ENCODE measurements at places on chromosomes 13 and 19. TPM values are rescaled to one million over a fixed set of nuclear protein-coding genes. Genes with fewer than 3 reads are reported as not detected.

- DNase-seq: no peak
- H3K4me3 ChIP-seq: no peak overlapping the region
- peaks cover 8% of the 10 kb centered on the region for H3K4me1 ChIP-seq
- H3K27ac ChIP-seq: no peak overlapping the region
These were observed 47.7 kb downstream of the DOCK9 start for GRCh38 chr13:98930151-98930591.

DNA sequence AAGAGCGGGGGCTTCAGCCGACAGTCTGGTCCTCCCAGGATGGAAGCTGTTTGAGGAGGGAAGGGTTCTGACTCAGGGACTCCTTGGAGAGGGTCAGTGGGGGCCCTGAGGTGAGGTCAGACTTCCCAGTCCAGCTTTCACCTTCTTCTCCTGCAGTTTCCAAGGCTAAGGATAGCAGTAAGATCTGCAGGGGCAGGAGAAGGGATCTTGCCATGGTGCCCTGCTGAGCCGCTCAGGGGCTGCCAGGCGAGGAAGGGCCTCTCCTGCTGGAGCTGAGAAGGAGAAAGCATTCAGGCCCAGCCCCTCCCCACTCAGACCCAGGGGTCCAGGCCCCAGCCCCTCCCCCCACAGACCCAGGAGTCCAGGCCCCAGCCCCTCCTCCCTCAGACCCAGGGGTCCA lies 1.5 kb downstream of the KLK7 start:
- H3K4me1 ChIP-seq: no peaks in the 10 kb centered on the region
- H3K27me3 ChIP-seq: peaks cover 36% of the 10 kb centered on the region
- H3K4me3 ChIP-seq: no peak overlapping the region
- H3K36me3 ChIP-seq: no peaks in the 10 kb centered on the region
- H3K27ac ChIP-seq: no peak overlapping the region

Gene CYP4F11
- not detected for total RNA-seq

DNA sequence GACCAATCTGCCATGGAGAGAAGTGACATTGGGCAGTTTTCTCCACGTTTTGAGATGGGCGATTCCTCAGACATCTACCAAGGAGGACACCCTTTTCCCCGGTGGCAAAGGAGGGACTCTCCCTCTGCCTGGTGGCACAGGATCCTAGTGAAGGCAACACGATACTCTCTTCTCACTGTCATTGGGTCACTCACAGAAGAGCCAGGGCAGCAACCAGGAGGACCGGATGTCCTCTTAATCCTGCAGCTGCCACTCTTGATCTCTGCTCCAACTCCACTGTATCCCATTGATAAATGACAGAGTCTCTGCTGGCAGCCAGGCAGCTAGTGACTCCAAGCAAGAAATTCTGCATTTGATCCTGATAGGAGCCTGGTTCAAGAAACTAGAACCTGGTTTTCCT lies 42.2 kb downstream of the COL4A2 start:
- H3K27ac ChIP-seq: no peak overlapping the region
- DNase-seq: no peak
- H3K36me3 ChIP-seq: no peaks in the 10 kb centered on the region
- H3K4me3 ChIP-seq: no peak overlapping the region
- H3K4me1 ChIP-seq: no peaks in the 10 kb centered on the region

DNA sequence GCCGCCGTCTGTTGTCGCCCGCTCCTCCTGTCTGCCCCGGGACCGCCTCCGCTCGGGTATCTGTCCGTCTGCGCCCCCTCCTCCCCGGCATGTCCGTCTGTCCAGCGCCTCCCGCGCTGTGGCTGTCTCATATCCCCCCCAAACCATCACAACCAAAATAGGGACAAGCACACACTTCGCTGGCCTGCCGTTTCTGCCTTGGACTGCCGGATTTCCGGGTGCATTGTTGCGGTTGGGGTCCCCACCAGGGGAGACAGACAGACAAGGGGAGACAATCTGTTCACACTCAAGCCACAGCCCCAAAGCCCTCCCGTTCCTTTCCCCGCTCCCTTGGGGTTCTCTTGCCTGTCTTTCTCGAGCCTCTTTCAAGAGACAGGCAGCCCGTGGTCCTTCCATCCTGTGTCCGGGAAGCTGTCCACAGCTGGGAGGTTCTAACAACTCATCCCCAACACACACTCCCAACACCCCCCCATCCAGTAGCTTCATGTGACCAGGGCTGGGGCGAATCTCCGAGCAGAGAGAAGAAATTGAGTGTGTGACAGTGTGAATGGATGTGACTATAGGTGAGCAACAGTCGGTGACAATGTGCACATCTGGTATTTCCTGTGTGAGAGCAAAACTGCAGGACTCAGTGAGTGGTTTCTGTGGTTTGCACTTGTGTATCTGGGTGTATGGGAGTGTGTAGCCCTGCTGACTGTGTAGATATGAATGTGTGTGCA lies 16.5 kb upstream of the FOSB start:
- peak overlapping the region; percentile 70 for H3K27ac ChIP-seq
- H3K4me1 ChIP-seq: peaks cover 49% of the 10 kb centered on the region
- no peaks in the 10 kb centered on the region for H3K27me3 ChIP-seq
- DNase-seq: peak; percentile 67

DNA sequence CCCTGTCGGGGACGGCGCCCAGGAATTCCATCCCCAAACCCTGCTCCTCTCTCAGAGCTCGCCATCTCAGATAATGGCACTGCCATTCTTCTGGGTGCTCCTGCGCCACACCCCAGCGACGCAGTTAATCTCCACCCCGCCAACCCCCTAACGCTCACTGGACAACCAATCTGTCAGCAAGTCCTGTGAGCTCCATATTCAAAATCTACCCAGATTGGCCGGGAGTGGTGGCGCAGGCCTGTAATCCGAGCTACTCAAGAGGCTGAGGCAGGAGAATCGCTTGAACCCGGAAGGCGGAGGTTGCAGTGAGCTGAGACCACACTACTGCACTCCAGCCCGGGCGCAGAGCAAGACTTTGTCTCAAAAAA lies 18.6 kb downstream of the FCGBP start:
- no peak overlapping the region for H3K27ac ChIP-seq
- peaks cover 3% of the 10 kb centered on the region for H3K36me3 ChIP-seq
- no peak for DNase-seq
- H3K4me1 ChIP-seq: peaks cover 6% of the 10 kb centered on the region
- no peak overlapping the region for H3K4me3 ChIP-seq
- no peaks in the 10 kb centered on the region for H3K27me3 ChIP-seq

GRCh38 chr19:18282021-18282787 lies 782 bp upstream of the JUND start:
- H3K4me1 ChIP-seq: peaks cover 55% of the 10 kb centered on the region
- H3K27ac ChIP-seq: peak overlapping the region; percentile 95
- peaks cover 31% of the 10 kb centered on the region for H3K36me3 ChIP-seq
- H3K27me3 ChIP-seq: no peaks in the 10 kb centered on the region

Gene KANK2
- total RNA-seq: 2.0 TPM

DNA sequence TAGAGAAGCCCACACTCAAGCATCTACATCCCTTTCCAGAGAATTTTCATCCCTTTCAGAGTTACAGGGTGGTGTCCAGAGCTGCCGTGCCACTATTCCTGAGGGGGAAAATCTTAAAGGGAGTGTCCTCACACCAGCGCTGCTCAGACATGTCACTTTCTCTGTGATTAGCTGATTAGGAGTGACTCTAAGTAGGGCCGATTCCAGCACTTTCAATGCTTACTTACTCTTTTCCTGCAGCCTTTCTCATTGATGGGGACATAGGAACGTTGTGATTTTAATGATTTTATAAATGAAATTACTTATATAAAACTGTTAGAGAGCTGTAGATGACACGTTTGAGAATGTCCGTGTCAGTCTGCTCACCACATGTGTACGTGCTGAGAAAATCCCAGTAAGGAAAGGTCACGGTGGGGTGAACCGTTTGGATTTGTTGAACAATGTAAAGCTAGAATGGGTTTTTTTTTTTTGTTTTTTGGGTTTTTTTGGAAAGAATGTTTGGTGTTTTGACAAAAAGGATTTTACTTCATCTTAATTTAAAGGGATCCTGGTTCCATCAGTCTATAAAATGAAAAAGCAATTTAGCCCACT lies 56.6 kb upstream of the SPATA13 start:
- no peak overlapping the region for H3K4me3 ChIP-seq
- peaks cover 26% of the 10 kb centered on the region for H3K27me3 ChIP-seq
- no peaks in the 10 kb centered on the region for H3K4me1 ChIP-seq
- H3K27ac ChIP-seq: no peak overlapping the region
- no peak for DNase-seq

Gene KIR3DL2
- 0.48 TPM for total RNA-seq

- H3K27me3 ChIP-seq: no peaks in the 10 kb centered on the region
- peaks cover 13% of the 10 kb centered on the region for H3K4me1 ChIP-seq
- H3K36me3 ChIP-seq: no peaks in the 10 kb centered on the region
These were observed 22.4 kb upstream of the RNASEH2B start for GRCh38 chr13:50887151-50887550.

DNA sequence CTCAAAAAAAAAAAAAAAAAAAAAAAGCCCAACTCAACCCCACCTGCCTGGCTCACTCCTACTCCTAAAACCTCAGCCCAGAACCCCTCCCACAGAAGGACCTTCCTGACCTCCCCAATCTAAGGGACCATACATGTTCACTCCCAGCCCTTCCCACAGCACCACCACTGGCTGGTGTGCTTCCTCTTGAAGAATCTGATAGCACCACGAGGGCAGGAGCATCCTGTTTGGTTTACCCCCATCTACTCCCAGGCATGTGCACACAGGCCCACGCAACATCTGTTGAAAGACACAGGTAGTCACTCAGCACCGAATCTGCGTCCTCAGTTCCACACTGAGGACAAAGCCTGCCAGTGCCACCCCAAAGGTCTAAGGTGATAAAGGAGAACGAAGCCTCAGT lies 8.2 kb downstream of the LATS2 start:
- no peak overlapping the region for H3K4me3 ChIP-seq
- H3K27ac ChIP-seq: no peak overlapping the region
- DNase-seq: no peak

Gene ATP13A1
- total RNA-seq: 66.6 TPM

DNA sequence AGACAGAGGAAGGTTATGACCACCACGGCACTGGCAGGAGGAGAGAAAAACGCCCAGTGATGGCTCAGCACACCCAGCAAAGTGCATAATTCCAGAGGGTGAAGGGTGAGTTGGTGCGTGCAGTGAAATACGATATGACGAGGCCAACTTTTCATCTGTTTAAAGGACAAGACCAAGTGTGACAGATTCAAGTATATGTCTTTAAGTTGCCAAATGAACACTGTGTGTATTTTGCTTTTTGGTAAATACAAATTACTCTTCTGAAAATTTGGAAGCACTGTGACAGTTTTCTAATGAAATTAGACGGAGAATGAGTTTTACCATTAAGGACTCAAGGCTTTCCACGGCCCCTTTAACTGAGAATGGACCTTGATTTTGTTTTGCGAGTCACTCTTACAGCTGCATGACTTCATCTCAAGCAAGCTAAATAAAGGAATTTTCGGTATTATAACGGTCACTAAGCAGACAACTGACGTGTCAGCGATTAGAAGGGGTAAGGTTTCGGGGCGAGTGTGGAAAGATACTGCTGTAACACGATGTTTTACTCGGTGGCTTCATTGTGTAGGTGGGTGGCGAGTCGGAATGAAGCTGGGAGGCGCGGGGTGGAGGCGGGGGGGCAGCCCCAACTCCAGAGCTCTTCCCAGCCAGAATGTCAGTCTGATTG lies 22.8 kb downstream of the COL4A2 start:
- H3K4me1 ChIP-seq: no peaks in the 10 kb centered on the region
- H3K36me3 ChIP-seq: no peaks in the 10 kb centered on the region
- H3K27me3 ChIP-seq: peaks cover 16% of the 10 kb centered on the region
- no peak overlapping the region for H3K4me3 ChIP-seq
- no peak overlapping the region for H3K27ac ChIP-seq

DNA sequence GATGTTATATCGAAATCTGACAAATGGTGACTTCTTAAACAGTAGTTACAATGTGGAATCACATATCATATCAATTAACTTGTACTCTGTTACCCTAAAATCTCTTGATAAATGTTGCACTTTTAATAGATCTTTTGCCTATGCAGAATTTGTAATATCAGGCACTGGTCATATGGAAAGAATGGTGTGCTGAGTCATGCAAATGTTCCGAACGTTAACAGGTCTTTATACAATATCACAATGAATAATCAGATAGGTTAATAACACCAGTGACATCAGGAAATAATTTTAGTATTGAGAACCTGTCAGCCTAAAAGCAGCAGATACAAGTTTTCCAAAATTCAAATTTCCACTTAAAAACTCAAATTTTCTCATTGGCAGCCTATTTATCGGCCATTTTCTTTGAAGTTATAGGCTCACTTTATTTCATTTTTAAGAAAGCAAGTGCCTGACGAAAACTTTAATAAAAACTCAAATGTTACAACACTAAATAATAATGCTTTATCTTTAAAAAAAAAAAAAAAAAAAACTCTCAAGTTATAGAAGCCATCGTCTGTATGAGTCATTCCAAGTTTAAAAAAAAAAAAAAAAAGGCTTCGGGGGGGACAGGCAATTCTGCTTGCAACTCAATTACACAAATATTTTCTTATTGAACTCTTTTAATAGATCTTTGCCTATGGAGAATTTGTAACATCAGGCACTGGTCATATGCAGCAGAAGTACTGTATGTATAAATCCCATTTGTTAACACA lies 180.9 kb downstream of the DIAPH3 start:
- no peak overlapping the region for H3K27ac ChIP-seq
- H3K36me3 ChIP-seq: peaks cover 3% of the 10 kb centered on the region
- DNase-seq: no peak

DNA sequence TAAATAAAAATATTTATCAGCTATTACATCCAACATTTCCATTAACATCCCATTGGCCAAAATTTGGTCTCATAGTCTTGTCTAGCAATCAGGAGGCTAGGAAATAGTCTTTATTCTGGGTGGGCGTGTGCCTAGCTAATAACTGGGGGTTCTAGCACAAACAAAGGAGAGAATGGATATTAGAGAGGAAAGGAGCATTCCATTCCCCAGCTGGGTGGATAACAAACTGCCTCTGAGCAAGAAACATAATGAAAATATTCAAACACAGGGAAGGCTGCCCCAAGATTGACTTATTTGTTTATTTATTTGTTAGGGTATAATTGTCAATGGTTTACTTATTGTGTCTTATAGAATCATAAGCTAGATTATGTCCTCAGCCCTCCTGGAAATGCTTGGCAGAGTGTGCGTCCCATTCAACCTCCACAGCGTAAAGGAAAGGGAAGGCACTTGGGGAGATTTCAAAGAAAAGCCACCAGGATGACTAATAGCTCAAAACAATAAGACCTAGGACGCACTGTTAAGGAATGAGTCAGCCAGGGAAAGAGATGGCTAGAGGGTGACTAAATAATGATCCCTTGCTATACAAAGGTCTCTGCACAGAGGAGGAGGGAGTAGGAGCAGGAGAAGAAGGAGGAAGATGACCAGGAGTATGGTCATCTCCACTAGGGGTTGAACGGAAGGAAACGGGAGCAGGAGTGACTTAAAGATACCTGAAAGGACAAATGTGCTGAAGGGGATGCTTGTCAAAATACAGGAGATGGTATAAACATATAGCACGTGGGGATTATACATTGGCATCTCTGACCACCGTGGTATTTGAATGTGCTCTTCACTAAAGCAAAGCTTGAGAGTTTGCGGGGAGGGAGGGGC lies 23.5 kb upstream of the USP12 start:
- peak; percentile 22 for DNase-seq
- no peak overlapping the region for H3K27ac ChIP-seq
- peaks cover 22% of the 10 kb centered on the region for H3K27me3 ChIP-seq
- H3K4me1 ChIP-seq: peaks cover 19% of the 10 kb centered on the region
- H3K4me3 ChIP-seq: no peak overlapping the region

All from activated CD4-positive, alpha-beta memory T cell treated with anti-CD3 and anti-CD28 coated beads for 36 hours (primary cell).